NCI-H446 treated with DMSO at 0.1 percent for 48 hours (cell line): ENCODE measurements at places on chromosomes 5 and 9.
A peak's percentile ranks its signal among the peaks of the same experiment; 100 is the strongest.

GRCh38 chr9:135299239-135299590, 180.4 kb upstream of the PPP1R26 start:
- no peak for DNase-seq

DNA sequence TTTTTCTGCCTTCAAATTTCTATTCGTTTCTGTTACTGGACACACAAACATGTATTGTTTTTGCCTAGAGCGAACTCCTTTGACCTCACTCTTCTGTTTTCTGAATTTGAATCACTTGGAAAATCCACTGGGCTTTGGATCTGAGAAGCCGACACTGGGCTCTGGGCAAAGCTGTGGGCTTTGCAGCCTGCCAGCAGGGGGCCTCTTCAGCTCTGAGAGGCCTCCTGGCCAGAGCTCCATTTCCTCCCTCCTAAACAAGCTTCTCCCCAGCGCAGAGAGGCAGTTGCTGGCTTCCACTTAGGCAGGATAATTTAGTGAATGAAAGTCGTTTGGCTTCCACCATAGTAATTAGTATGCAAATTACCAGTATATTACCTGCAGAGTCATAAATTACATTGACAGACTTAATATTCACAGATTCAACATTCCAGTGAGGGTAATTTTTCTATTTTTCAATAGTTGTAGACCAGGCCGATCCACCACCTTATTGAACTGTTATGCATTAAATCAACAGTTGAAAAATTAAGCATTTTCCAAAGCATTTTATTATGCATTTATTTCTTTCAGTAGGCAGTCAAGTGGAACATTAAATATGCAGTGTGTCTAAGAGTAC, 104.0 kb upstream of the ZNF366 start:
- peak; percentile 54 for DNase-seq

DNA sequence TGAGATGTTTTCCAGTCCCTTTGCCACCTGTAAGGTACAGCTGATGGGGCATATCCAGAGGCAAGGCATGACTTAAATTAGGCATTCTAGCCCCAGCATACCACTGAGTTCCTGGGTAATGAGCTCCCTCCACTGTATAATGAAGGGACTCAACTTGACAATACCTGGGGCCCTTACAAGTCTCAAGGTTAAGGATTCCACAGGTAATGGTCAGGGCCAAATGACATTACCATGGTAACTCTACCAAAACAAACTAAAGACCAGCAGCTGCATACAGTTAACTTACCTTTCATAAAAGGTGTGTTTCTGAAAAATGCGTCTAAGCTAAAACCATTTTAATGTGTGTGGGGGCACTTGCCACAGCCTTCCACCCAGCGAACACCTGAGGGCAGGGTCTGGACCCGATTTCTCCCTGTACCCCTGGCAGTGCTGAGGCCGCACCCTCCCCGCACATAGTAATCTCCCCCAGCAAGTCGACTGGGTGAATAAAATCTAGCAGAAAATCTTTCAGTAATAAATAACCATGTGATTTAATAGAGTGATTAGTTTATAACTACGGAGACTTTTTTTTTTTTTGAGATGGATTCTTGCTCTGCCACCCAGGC, 24.2 kb downstream of the CCDC69 start:
- no peak for DNase-seq

DNA sequence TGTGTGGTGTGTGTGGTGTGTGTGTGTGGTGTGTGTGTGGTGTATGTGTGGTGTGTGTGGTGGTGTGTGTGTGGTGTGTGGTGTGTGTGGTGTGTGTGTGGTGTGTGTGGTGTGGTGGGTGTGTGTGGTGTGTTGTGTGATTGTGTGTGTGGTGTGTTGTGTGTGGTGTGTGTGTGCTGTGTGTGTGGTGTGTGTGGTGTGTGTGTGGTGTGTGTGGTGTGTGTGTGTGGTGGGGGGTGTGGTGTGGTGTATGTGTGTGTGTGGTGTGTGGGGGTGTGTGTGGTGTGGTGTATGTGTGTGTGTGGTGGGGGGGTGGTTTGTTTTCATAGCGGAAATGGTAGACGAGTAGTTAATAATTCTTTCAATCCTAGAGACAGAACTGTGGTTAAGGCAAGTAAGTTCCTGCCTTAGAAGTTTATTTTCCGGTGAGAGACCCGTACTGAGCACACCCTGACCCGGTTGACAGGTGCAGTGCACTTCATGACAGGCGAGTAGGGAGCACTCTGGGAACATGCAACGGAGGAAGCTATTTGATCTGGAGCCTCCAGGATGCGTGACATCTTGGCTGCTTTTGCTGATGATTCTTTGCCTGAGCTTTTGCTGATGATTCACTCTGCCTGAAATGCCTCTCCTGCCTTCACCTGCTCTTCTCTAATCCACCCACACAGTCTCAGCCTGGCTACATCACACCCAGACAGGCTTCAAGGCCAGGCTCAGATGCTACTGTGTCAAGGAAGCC, 21.7 kb upstream of the FAT2 start:
- DNase-seq: no peak

DNA sequence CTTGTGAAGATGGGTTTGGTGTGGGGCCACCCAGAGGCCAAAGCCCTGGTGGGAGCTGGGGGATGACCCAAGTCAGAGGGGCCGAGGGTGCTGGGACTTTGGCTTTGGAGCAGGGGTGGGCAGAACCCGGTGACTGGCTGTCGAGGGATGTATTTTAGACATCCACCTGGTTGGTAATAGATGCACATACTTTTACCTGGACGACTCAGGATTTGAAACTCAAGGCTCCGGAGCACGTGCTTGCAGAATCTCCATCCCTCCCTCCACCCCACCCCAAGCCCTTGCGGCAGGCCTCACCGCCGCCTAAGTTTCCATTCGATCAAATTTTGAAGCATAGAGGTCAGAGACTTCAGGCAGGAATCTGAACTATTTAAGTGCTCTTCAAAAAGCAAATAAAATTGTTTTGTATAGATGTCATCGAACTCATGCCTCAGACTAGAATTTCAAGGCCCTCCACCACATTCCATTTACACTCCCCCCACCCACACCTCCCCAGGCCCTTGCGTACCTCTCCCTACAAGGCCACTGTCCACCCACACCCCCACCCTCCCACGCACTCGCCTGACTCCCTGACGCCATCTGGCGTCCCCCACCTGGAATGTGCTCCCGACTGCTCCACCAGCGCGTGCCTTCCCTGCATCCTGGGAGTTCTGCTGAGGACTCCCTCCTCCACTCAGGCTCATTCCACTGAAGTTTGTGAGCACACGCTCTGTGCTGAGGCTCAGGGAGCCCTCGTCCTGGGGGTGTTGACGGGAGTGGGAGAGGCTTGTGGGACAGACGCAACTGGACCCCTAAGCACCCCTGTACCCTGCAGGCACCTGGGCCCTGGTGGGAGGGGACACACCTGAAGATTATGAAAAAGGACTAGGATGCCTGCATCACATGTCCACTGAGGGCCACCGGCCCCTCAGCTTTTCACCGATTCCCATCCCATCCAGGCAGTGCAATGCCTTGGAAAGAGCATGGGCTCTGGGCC, 56.4 kb upstream of the RPL26L1 start:
- no peak for DNase-seq

GRCh38 chr9:115551396-115551795, 433.4 kb upstream of the TNC start:
- no peak for DNase-seq

GRCh38 chr9:128894764-128895163, 12.8 kb downstream of the LRRC8A start:
- DNase-seq: no peak

DNA sequence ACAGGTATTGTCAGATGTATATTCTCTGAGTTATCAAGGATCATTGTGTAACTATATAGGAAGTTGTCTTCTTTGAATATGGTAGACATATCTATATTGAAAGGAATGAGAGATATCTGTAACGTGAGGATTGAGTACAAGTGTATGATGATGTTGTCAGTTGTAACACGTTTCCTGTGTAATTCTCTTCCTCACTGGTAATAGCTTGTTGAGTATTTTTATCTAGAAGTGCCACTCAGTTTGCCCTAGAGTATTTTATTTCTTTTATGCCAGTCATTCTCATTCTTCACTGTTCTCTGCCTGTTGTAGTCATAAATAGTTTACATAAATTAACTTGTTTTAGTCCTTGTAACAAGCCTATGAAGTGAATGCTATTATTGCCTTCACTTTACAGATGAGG, 172.1 kb downstream of the BAAT start:
- no peak for DNase-seq

DNA sequence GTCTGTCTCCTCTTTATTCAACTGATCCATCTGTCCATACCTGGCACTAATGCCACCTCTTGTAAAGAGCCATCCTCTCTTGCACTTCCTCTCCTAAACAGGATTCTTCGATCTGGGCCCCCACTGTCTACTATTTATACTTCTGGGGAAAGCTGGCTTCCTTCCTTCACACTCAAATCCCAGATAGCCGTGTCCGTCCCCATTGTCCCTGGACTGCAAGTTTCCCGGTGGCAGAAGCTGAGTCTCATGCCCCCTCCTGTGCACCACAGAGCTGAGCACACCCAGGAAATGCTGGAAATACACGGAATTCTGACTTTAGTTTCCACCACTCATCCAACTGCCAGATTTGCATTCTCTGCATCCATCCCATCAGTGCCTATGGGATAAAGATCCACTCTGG, 84.0 kb downstream of the MARCHF11 start:
- DNase-seq: no peak

DNA sequence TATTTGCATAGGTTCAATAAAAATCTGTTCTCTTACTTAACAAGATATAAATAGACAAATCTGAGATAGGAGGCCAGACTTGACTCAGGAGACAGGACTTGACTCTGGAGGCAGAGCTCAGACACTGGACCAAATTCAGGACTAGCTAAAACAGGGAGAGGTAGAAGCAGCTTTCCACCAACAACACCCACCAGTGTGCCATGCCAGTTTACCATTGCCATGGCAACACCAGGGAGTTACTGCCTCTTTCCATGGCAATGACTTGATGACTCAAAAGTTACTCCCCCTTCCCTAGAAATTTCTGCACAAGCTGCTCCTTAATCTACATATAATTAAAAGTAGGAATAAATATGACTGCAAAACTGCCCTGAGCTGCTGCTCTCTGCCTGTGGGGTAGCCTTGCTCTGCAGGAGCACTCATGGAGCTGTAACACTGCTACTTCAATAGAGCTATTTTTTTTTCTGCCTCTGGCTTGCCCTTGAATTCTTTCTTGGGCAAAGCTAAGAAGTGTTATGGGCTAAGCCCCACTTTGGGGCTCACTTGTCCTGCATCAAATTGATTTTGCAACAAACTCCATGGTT, 473.0 kb downstream of the PLK2 start:
- no peak for DNase-seq

DNA sequence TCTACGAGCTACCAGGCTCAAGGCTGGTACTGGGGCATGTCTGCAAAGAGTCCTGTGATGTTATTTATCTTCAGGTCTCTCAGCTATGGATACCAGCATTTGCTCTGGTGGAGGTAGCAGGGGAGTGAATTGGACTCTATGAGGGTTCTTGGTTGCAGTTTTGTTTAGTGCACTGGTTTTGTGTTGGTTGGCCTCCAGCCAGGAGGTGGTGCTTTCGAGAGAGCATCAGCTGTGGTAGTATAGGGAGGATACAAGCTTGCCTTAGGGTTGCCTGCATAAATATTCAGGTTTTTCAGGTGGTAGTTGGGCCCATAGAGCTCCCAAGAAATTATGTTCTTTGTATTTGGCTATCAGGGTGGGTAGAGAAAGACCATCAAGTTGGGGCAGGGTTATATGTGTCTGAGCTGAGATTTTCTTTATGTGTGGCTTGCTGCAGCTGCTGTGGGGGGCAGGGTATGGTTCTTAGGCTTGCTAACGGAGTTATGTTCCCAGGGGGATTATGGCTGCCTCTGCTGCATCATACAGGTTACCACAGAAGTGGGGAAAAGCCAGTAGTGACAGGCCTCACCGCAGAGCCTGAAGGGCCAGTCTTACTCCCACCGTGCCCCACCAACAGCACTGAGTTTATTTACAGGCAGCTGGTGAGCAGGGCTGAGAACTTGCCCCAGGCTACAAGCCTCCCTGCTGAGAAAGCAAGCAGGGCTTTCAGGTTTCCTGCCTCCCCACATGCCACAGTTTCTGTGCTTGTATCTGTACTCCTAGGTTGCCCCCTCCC, 9.7 kb upstream of the RIOK2 start:
- no peak for DNase-seq

DNA sequence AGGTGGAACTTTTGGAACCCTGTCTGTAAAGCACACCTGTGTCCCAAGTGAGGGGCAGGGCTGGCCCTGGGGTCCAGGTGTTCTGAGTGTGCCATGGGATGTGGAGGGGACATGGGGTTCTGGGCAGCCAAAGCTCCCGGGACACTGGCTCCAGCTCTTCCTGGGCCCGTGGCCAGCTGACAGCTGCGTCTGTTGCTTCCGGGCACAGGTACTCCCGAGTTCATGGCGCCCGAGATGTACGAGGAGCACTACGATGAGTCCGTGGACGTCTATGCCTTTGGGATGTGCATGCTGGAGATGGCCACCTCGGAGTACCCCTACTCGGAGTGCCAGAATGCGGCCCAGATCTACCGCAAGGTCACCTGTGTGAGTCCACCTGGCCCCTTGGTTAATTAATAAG, 50.7 kb downstream of the WNK2 start:
- no peak for DNase-seq

- no peak for DNase-seq
These were observed 21.6 kb downstream of the SLC46A2 start for GRCh38 chr9:112869041-112869529.

DNA sequence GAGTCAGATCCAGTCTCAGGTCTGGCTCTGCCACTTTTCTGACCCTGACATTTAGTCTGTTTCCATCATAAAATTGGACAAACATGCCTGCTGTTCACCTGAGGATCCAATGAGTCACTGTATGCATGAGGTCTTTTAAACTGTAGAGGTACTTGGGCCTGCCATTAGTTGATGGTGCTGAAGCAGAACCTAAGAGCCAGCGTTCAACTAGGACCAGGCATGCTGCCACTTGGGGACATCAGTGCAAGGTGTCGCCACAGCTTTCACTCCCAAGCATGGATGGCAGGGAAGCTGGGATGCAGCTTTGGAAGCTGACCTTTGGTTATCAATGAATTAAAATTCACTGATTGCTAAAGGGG, 37.1 kb downstream of the NEUROG1 start:
- peak; percentile 43 for DNase-seq

GRCh38 chr9:127170652-127171051, 48.2 kb upstream of the ANGPTL2 start:
- DNase-seq: no peak

DNA sequence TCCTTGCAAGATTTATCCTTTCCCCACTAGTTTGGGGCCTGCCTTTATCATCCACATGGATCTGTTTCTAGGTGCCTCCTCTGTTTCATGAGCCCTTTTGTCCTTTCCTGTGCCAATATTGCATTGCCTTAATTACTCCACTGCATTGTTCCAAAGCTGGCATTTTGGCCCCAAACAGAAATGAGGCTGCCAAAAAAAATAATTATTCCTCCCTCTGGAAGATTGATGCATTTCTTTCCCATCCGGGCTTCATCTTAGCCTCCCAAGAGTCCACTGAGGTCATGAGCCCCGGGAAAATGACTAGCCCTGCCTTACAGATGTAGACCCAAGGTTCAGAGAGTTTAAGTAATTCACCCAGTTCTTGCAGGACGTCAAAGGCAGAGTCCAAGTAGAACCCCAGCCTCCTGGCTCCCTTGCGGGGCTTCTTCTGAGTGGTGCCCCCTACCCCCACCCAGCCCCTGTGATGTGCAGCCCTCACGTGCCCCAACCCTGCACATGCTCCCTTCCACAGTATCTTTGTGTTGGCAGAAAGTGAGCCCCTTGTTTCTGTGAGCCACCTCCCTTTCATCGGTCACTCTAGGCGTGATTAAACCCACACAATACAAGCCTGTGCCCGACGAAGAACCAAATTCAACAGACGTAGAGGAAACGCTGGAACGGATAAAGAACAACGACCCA, 62.1 kb downstream of the TMOD1 start:
- peak; percentile 33 for DNase-seq
